Activated naive CD8-positive, alpha-beta T cell treated with anti-CD3 and anti-CD28 coated beads, Interleukin-2, amount 50 U/mL, for 24 hours (primary cell): ENCODE measurements at places on chromosomes 11 and 22.

DNA sequence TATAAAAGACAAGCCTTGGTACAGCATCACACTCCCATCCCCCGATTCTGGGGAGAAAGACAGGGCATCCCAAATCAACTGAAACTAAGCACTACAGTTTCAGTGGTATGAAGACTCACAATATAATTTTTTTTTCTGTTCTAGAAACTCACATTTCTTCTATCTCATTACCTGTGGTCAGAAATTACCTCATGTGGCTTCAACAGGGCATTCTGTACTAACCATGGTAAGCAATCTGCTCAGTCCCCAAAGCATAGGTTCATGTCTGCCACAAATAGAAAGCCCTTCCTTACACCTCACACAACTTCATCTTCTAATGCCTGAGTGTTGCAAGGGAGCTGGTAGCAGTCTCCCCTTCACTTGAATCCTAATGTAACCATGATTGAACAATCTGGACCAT lies 147.4 kb upstream of the POU2AF2 start:
- no peaks in the 10 kb centered on the region for H3K36me3 ChIP-seq
- no peak overlapping the region for H3K27ac ChIP-seq
- H3K27me3 ChIP-seq: peaks cover 4% of the 10 kb centered on the region

DNA sequence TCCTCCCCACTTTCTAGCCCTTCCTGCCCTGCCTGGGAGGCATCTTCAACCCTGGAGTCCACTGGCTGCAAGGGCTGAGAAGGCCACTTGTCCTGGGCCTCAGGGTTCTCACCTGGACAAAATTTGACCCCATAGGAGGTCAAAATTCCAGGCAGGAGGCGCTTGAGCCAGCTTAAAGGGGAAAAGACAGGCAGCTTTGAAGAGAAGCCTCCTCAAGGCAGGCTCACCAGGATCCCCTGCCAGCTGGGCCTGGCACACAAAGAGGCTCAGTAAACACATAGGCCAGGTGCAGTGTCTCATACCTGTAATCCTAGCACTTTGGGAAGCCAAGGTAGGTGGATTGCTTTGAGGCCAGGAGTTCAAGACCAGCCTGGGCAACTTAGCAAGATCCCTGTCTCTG lies 53.0 kb upstream of the MPEG1 start:
- H3K4me1 ChIP-seq: peaks cover 2% of the 10 kb centered on the region
- DNase-seq: no peak
- H3K27me3 ChIP-seq: no peaks in the 10 kb centered on the region
- H3K4me3 ChIP-seq: no peak overlapping the region
- no peak overlapping the region for H3K27ac ChIP-seq

DNA sequence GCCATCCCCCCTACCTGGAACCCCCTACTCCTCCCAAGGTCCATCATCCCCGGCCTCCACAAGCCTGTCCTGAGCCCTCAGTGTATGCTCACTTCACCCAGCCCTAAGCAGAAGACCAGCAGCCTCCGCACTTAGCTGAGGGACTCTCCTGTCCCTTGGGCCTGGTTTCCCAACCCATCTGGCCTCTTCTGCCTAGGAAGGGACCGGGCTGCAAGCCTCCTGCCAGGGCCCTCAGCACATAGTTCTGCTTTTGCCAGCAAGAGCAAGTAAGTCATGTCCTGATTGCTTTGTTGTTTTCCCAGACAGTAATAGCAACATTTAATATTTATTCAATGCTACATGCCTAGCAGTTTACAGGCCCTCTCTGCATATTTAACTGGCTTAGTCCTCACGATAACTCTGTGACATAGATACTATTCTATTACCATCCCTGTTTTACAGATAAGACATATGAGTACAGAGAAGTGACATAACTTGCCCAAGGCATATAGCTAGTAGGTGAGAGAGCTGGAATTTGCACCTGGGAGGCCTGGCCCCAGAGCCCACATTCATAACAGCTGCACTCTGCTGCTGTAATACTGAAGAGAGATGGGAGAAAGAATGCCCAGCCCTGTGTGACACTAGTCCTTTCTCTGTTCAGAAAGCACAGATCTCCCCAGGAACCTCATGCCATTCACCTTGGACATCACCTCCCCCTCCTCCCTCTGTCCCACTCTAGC lies 139.2 kb downstream of the PARVA start:
- H3K27ac ChIP-seq: no peak overlapping the region
- DNase-seq: no peak
- H3K36me3 ChIP-seq: no peaks in the 10 kb centered on the region
- H3K27me3 ChIP-seq: no peaks in the 10 kb centered on the region

- no peak overlapping the region for H3K4me3 ChIP-seq
- H3K4me1 ChIP-seq: no peaks in the 10 kb centered on the region
- no peak overlapping the region for H3K27ac ChIP-seq
- H3K36me3 ChIP-seq: no peaks in the 10 kb centered on the region
Observed at GRCh38 chr11:70885281-70886231, 366.8 kb downstream of the SHANK2 start.

DNA sequence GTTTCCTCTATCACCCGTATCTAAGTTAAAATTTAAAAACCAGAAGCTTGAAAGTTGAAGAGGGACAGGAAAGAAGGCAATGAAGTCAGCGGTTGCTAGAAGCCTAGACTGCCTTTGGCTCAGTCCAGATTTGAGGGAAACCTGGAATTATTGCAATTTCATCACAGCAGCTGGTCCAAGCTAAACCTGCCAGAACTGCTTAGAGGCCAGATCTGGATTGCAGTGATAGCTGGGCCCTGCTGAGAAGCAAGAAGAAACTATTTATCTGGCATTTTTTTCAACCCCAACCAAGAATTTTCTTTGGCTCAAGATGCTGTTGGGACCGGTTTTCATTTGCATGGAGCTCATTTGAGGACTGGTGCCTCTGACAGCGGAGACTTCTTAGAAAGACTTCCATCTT lies 121.5 kb upstream of the TEAD1 start:
- no peak overlapping the region for H3K4me3 ChIP-seq
- no peaks in the 10 kb centered on the region for H3K36me3 ChIP-seq
- H3K27me3 ChIP-seq: peaks cover 9% of the 10 kb centered on the region
- DNase-seq: no peak
- H3K4me1 ChIP-seq: no peaks in the 10 kb centered on the region
- H3K27ac ChIP-seq: no peak overlapping the region

GRCh38 chr22:49208004-49208402 lies 619.7 kb downstream of the BRD1 start:
- no peak overlapping the region for H3K27ac ChIP-seq
- no peak for DNase-seq
- no peaks in the 10 kb centered on the region for H3K36me3 ChIP-seq
- peaks cover 3% of the 10 kb centered on the region for H3K27me3 ChIP-seq
- H3K4me1 ChIP-seq: no peaks in the 10 kb centered on the region
- no peak overlapping the region for H3K4me3 ChIP-seq
